ENCODE measurements at places on chromosomes 6 and 20.

GRCh38 chr20:20017001-20017843 lies at the start of gene NAA20:
Gene NAA20 (plus strand): TSS chr20:20017362. CDS start chr20:20017397, 35 bp downstream.
- no peaks in the 10 kb centered on the region for H3K36me3 ChIP-seq
- peak within 1 kb of the TSS; percentile 68 for H3K27ac ChIP-seq
- peak; percentile 87 for DNase-seq
- H3K4me3 ChIP-seq, result peak within 1 kb of the TSS; percentile 77

DNA sequence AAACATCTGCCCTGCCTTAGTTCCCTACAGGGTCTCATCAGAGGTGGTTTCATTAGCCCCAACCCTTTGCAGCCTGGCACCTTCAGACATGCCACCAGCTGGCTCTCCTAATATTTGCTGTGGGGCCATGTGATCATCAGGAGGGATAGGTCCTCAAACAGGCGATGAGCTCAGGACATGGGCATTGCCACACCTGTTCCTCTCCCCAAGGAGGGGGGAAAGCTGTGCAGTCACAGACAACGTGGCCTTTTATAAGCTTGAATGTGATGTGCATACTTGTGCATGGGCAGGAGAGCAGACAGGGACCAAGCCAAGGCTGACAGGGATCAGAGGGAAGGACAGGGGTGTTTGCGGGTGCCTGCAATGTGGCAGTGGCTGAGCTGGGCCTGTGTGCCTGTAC lies 78.8 kb upstream of the ZNFX1 start:
- no peaks in the 10 kb centered on the region for H3K27me3 ChIP-seq
- no peaks in the 10 kb centered on the region for H3K4me1 ChIP-seq
- H3K27ac ChIP-seq, result no peak overlapping the region
- no peaks in the 10 kb centered on the region for H3K36me3 ChIP-seq
- no peak overlapping the region for H3K4me3 ChIP-seq
- no peak for DNase-seq

DNA sequence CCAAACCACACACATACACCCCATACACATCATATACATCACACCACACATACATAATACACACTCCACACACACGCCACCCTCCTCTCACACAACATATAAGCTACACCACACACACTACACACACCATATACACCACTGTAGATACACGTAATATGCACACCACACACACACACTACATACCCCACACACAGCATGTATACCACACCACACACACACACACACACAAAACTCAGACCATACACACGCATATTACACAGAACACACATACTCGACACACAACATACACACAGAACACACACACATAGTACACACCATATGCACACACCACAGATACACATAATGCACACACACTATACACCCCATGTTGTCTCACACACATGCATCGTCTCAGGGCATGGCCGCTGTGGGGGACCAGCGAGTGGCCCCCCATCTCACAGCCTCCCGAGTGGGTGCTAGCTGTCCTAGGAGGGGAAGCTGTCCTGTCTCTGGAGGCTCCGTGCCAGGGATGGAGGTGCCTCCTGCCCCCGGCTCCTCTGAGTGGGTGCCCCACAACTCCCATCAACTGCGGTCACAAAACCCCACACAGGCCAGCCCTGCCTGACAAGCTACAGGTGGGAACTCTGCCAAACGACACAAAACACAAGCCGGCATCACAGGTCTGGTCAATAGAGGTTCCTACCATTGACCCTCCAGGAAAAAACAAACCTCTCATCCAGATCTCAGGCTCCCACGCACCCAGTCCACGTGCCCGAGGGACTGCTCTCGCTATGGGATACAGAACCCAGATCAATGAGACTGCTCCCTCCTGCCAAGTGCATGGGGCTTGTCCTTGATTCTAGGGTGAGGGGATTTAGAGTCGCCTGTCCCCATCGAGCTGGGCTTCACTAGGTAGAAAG lies 49.1 kb downstream of the DACT2 start:
- no peaks in the 10 kb centered on the region for H3K36me3 ChIP-seq
- H3K4me1 ChIP-seq, result no peaks in the 10 kb centered on the region
- DNase-seq, result no peak
- no peak overlapping the region for H3K27ac ChIP-seq
- no peak overlapping the region for H3K4me3 ChIP-seq

GRCh38 chr20:10771435-10772140 lies 97.8 kb upstream of the JAG1 start:
- no peaks in the 10 kb centered on the region for H3K4me1 ChIP-seq
- DNase-seq, result no peak
- H3K4me3 ChIP-seq, result no peak overlapping the region
- H3K36me3 ChIP-seq, result no peaks in the 10 kb centered on the region

DNA sequence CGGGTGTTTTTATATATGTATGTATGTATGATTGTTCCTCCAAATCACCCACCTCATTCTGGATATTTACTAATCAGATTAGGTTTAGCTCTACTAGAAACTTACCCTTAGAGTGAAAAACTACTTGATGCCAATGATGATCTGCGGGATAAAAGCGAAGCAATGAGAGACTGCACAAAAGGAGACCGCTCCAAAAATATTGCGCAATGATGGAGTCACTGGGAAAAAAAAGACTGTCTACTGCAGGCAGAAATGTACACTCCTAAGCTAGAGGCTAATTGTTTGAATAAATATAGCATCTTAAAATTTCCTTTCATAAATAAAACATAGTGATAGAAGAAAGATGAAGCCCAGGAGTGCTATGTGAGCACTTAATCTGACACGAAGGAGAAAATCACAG lies 7.3 kb downstream of the RAB32 start:
- H3K27me3 ChIP-seq, result no peaks in the 10 kb centered on the region
- no peak overlapping the region for H3K27ac ChIP-seq
- H3K4me3 ChIP-seq, result no peak overlapping the region
- no peak for DNase-seq
- no peaks in the 10 kb centered on the region for H3K36me3 ChIP-seq

DNA sequence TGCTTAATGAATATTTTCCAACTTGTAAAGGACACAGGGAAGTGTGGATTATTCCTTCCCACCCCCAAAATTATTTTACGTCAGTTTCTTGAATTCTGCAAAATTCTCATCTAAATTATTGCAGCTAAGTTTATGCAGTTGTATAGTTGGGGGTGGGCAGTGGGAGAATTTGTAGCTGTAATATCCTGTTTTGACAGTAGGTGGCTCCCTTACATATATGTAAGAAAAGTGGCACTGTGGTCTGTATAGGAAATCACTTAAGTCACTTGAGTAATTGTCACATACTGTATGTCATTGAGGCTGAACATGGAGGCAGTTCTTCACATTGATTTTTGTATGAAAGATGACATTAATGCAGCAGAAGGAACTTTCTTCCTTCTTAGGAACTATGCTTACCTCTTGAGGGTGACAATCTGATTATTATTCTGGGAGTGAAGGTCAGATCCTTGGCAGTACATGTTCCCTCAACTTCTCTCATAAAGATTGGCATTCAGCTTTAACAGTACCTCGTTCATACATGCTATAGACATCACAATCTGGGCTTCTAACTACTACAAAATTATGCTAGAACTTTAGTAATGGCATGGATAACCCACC lies 14.6 kb upstream of the CFAP206 start:
- H3K27me3 ChIP-seq, result no peaks in the 10 kb centered on the region
- peak; percentile 57 for DNase-seq
- no peaks in the 10 kb centered on the region for H3K36me3 ChIP-seq
- H3K4me3 ChIP-seq, result no peak overlapping the region

GRCh38 chr6:30202366-30202765 lies 10.8 kb downstream of the TRIM26 start:
- H3K36me3 ChIP-seq, result peaks cover 24% of the 10 kb centered on the region
- H3K27ac ChIP-seq, result no peak overlapping the region
- H3K27me3 ChIP-seq, result no peaks in the 10 kb centered on the region
- DNase-seq, result no peak
- no peak overlapping the region for H3K4me3 ChIP-seq

DNA sequence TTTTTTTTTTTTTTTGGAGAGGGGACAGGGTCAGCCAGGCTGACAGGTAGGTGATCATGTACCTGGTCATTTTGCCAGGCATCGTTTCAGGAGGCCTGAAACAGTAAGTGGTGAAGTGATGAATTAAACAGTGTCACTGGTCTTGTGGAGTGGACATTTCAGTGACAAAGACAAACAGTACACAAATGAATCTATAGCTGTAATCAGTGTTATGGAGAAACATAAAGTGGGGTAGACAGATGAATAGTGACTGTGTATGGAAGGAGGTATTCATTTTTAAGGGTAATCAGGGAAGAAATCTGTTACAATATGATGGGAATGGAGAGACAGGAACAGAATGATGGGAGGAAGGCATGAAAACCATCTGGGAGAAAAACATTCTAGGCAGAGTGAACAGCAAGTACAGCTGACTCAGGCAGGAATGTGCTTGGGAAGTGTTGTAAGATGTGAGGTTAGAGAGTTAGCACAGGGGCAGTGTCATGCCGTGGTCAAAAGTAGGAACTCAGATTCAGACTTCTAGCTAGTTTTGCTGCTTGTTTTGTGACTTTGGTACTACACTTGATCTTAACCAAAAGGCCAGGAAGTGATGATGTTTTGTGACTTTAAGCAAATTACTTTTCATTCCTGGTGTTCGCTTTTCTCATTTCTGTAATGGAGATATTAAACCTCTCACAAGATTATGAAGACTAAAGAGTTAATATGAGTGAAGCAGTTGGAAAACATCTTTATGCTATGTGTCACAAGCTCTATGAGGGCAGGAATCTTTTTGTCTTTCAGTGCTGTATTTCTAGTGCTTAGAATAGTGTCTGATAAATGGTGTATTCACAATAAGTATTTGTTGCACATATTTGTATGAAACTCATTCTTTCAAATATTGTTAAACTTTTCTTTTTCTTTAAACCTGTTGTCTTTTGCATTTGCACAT lies 43.4 kb downstream of the QKI start:
- peak overlapping the region; percentile 1 for H3K4me3 ChIP-seq
- DNase-seq, result no peak
- no peak overlapping the region for H3K27ac ChIP-seq
- no peaks in the 10 kb centered on the region for H3K36me3 ChIP-seq
- H3K27me3 ChIP-seq, result no peaks in the 10 kb centered on the region

DNA sequence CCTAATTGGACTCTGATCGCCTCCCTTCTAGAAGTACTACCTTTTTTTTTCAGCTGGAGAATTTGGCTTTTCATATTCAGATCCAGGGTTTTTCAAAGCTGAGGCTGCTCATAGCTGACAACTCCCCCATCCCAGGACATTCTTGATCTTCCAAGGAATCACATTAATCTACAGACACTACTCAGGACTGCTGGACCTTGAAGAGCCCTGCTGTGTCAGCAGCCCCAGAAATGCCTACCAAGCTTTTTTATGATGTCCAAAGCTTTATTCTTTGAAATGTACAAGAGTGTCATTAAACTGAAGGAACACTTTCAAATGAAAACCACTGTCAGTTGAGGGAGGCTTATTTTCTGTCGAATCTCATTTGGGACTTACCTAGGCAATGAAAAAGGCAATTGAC lies 704.1 kb downstream of the PTPRT start:
- no peak overlapping the region for H3K27ac ChIP-seq
- no peaks in the 10 kb centered on the region for H3K27me3 ChIP-seq
- H3K4me3 ChIP-seq, result no peak overlapping the region
- H3K36me3 ChIP-seq, result no peaks in the 10 kb centered on the region
- no peaks in the 10 kb centered on the region for H3K4me1 ChIP-seq
- DNase-seq, result no peak

- H3K4me1 ChIP-seq, result no peaks in the 10 kb centered on the region
- H3K27me3 ChIP-seq, result no peaks in the 10 kb centered on the region
- DNase-seq, result no peak
- no peak overlapping the region for H3K27ac ChIP-seq
- H3K36me3 ChIP-seq, result peaks cover 5% of the 10 kb centered on the region
- no peak overlapping the region for H3K4me3 ChIP-seq
These were observed 49.7 kb downstream of the PTPRA start for GRCh38 chr20:2922957-2923356.

- H3K36me3 ChIP-seq, result no peaks in the 10 kb centered on the region
- peaks cover under 1% of the 10 kb centered on the region for H3K27me3 ChIP-seq
- no peaks in the 10 kb centered on the region for H3K4me1 ChIP-seq
- peak; percentile 22 for DNase-seq
- no peak overlapping the region for H3K4me3 ChIP-seq
- H3K27ac ChIP-seq, result no peak overlapping the region
These were observed 5.8 kb upstream of the PACSIN1 start for GRCh38 chr6:34459899-34460593.

DNA sequence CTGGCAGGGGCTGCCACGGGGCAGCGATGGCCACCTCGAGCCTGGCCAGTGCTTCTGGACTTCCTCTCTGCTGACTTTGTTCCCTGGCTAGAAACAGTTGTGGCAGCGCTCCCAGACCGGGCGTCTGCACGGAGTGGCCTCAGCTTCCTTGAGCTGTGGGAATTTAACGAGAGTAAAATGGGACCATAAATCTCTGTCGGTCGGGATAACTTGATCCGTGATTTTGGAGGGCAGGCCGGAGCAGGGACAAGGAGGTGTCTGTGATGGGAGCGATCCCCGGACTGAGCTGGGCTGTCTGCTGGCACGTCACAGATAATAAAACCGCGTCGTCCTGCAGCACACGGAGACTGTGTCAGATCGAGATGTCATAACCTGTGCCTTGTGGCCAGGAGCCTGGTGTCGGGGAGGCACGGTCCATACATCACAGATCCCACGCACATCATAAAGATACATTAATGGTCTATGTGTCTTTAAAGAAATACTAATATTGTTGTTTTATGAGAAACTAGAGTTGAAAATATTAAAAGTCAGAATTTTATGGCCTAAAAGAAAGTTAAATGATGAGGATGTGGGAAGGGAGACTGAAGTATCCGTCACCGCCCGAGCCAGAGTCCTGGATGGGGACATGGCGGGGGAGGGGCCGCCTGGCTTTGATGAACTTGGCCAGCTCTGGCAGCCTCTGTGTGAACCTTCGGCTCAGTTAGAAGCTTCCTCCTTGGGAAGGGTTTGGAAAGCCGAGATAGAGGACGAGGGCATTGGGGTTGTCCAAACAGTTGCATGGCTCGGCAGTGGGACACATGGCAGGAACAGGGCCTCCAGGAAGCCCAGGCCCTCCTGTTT lies 6.5 kb upstream of the RBBP8NL start:
- H3K4me3 ChIP-seq, result no peak overlapping the region
- no peak overlapping the region for H3K27ac ChIP-seq
- H3K4me1 ChIP-seq, result no peaks in the 10 kb centered on the region
- H3K27me3 ChIP-seq, result peaks cover 4% of the 10 kb centered on the region
- no peaks in the 10 kb centered on the region for H3K36me3 ChIP-seq
- no peak for DNase-seq

GRCh38 chr6:69994251-69994650 lies 127.9 kb downstream of the COL19A1 start:
- H3K36me3 ChIP-seq, result no peaks in the 10 kb centered on the region
- no peak overlapping the region for H3K27ac ChIP-seq
- H3K4me1 ChIP-seq, result no peaks in the 10 kb centered on the region
- H3K27me3 ChIP-seq, result no peaks in the 10 kb centered on the region

GRCh38 chr6:39941138-39941537 lies 6.9 kb upstream of the MOCS1 start:
- no peaks in the 10 kb centered on the region for H3K36me3 ChIP-seq
- no peak overlapping the region for H3K27ac ChIP-seq
- no peak overlapping the region for H3K4me3 ChIP-seq
- no peaks in the 10 kb centered on the region for H3K27me3 ChIP-seq

GRCh38 chr6:84764332-84765049 lies at the start of gene TBX18:
Gene TBX18 (minus strand): TSS chr6:84764598. CDS start chr6:84764181, 417 bp downstream.
- no peak within 1 kb of the TSS for H3K4me3 ChIP-seq
- no peak for DNase-seq
- H3K27ac ChIP-seq, result peak within 1 kb of the TSS; percentile 69
- H3K36me3 ChIP-seq, result no peaks in the 10 kb centered on the region
- H3K27me3 ChIP-seq, result peaks cover 12% of the 10 kb centered on the region

All from CD8-positive, alpha-beta memory T cell (primary cell).